ENCODE measurements at places on chromosomes 11 and 22.

- no peak for DNase-seq
Observed at GRCh38 chr11:16999116-16999515, 15.1 kb downstream of the PLEKHA7 start.

DNA sequence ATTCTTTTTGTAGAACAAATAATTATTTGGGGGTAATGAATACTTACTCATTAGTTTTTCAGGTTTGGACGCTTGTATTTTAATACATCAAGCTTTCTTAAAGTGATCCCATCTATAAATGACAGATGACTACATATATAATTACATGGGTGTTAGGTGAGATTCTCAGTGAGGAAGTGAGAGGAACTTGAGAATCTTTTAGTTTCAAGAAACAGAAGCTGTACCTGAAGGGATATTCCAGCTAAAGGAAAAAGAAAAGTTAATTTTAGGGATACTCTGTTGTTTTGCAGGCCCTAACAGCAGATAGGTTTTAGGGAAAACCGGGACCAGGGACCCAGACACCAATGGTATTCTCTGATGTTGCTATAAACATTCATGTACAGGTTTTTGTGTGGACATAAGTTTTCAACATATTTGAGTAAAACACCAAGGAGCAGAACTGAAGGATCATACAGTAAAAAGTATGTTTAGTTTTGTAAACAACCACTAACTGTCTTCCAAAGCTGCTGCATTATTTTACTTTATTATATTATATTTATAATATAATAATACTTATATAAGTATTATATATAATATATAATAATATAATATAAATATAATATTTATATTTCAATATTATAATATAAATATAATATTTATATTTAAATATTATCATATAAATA is 24.1 kb upstream of the PHOX2A start:
- no peak for DNase-seq

DNA sequence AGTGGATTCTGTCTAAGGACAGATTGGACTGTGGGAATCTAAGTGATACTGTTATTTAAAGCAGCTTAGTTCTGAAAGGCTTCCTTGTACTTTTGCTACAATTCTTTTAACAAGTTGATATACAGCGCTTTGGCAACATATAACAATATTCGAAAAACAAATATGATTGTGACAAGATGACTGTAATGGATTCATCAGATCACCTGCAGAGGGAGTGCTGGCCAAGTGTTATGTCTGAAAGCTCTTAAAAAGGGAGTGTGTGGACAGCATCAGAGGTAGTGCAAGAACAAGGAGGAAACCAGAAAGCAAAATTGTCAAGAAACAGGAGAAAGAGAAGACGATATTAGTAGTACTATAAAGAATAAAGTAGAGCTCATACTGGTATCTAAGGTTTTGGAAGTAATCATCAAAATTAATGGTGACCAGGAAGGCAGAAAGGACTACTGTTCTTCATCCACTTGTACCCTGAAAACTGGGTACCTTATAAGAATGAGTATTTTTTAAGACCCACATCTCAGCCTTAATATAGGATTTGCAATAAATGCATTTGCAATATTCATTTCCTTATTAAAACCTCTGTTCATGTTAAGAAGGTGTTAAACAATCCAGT is 1112.0 kb upstream of the CCDC90B start:
- no peak for DNase-seq

- DNase-seq: no peak
Observed at GRCh38 chr11:62103986-62104385, 19.8 kb upstream of the INCENP start.

- DNase-seq: no peak
Observed at GRCh38 chr22:50526834-50527801, 1.7 kb upstream of the SCO2 start.

DNA sequence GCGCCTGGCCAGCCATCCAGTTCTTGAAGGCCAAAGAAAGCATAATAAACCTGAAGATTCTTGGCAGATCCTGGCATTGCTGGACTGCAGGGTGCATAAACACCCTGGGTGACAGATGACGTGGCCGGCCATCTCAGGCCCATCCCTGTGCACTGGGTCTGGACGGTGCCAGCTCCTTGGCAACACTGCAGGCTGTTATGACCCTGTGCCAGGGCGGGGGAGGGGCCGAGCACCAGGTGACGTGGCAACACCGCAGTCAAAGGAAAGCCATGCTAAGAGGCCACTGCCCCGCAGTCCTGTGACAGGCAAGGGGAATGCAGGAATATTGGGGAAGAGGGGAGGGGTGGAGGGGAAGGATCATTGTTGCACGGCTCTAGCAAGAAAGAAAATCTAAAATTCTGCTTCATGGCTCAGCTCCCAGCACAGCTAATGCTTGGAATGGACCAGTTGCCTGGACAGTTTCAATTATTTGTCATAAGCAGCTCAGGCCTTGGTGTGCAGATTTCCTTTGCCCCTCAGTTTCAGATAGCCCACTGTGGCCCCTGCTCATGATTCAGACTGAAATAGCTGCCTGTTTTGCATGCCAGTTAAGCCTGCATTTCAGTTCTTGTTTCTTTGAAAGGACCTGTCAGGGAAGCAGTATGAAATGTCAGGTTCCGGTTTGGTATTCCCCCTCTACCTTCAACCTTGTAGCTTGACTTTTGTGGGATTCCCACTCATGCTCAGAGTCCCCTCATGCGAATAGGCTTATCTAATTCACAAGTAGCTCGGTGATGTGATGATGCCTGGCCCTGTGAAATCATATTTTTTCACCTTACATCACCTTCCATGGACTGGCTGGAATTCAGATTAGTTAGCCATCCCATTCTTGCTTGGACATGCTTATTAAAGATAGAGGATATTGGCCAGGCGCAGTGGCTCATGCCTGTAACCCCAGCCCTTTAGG is 29.7 kb upstream of the DDX6 start:
- DNase-seq: no peak

DNA sequence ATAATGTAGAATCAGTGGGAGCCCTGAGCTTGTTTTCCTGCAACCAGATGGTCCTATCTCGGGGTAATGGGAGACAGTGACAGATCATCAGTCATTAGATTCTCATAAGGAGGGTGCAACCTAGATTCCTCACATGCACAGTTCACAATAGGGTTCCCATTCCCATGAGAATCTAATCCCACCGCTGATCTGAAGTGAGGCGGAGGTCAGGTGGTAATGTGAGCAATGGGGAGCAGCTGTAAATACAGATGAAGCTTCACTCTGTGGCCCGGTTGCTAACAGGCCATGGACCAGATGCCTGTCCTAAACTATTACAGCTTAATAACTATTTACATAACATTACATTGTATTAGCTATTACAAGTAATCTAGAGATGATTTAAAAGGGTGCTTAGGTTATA is 17.0 kb downstream of the DIXDC1 start:
- DNase-seq: no peak

- DNase-seq: no peak
Observed at GRCh38 chr11:116657842-116658825, 114.7 kb downstream of the BUD13 start.

DNA sequence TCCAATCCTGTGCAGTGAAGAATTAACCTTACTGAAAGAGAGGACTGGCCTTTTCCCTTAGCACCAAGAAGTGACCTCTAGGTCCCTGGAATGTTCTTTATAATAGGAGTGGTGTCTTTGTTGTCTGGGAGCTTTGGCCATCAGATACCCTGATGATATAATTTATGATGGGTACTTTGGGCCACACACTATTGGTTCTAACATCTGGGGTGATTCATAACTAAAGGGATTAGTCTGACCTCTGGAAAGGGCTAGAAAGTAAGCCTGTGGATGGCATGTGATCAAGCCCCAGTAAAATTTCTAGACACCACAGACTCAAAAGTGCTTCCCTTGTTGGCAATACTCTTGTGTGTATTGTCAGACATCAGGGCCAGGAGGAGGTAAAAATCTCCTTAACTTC is 891.2 kb downstream of the KCNA4 start:
- DNase-seq: no peak

- no peak for DNase-seq
Observed at GRCh38 chr11:1199241-1199750, 23.6 kb upstream of the MUC5B start.

GRCh38 chr22:26822313-26822712 is 164.9 kb downstream of the MIAT start:
- no peak for DNase-seq

GRCh38 chr11:78179459-78180071 is 8.9 kb downstream of the KCTD21 start:
- DNase-seq: no peak

GRCh38 chr11:96299155-96299888 is 43.7 kb downstream of the MAML2 start:
- DNase-seq: no peak

GRCh38 chr11:46307369-46307768 is 29.9 kb downstream of the CREB3L1 start:
- no peak for DNase-seq

DNA sequence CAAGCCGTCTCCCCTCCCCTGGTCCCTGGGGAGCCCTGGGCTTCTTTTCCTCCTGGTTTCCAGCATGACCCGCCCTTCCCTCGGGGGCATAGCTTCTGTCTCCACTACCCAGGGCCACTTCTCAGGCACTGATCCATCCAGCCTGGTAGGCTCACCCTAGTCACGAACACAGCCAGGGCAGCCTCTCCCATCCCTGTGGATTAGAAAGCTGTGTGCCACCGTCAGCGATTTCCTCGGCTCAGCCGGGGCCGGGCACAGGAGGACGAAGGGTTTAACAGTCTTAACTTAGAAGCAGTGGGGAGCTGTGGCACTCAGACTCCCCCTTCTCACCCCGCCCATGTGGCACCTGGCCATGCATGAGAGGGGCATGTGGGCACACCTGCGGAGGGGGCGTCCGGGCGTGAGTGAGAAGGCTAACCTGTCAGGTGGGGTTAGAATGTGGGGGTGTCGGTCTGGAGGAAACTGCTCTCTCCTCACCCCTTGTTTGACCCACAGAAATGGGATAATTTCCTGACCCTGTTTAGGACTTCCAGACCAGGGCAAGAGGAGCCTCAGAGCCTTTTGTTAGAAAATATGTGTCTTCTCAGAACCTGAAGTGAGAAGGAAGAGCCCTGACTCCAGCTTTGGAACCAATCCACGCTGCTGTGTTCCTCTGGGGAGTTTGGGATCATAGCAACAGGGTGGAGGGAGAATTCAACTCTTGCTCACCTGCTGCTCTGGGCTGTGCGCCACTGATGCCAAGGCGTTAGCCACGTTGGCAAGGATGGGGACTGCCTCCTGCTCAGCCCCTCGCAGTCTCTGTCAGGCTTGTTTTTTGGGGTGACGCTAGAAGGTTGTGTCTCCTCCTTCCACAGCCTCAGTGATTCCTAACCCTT is 14.6 kb downstream of the GLB1L2 start:
- DNase-seq: no peak

GRCh38 chr22:25023879-25024278 is 71.4 kb downstream of the KIAA1671 start:
- no peak for DNase-seq

DNA sequence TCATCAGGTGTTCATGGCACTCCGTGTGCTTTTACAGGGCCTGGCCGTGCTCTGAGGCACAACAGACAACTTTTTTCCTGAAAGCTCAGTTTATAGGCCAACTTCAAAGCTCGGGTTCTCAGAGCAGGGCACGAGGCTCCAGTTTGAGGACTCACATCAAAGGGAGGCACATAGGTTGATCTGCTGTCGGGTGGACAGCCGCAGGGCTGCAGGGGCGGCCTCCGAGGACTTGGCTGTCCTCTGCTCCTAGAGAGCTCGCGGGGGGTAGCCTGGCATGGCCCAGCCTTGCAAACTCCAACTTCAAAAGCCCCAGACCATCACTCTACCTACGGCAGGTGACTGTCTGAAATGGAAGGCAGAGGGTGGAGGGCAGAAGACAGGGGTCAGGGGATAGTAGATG is 31.6 kb downstream of the C11orf58 start:
- no peak for DNase-seq

DNA sequence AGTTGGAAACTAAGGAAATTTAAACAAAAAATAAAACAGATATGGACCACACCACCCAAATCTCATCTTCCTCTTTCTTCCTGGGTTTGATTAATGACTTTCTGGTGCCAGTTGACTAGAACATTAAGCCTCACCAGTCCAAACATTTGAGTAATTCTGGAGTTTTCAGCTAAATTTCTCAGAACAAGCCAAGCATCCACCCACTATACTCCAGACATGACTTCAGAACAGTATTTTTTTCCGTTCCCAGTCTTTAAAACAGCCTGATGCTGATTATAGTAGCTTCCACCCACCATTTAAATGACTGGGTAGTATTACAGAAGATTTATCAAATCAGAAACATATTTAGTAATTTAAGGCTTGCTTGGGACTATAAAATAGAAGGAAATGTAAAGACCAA is 230.9 kb upstream of the UBASH3B start:
- no peak for DNase-seq

GRCh38 chr11:1745701-1746320 is 4.6 kb downstream of the IFITM10 start:
- DNase-seq: no peak

Data from stimulated activated CD8-positive, alpha-beta memory T cell treated with anti-CD3 and anti-CD28 coated beads, Interleukin-4, amount 100 ng/mL, for 1 hour (primary cell).